Stimulated activated CD8-positive, alpha-beta memory T cell treated with anti-CD3 and anti-CD28 coated beads, Interleukin-4, amount 100 ng/mL, for 1 hour (primary cell): ENCODE measurements at places on chromosomes 7 and 10.

GRCh38 chr7:130273081-130273932 is 6.6 kb downstream of the CPA2 start:
- DNase-seq = no peak

GRCh38 chr7:148972375-148972774 is 55.9 kb downstream of the PDIA4 start:
- no peak for DNase-seq

GRCh38 chr7:16068183-16068582 is 353.2 kb downstream of the CRPPA start:
- no peak for DNase-seq

GRCh38 chr10:79347894-79348639 is 798 bp downstream of the PPIF start:
- peak; percentile 30 for DNase-seq

GRCh38 chr7:39133088-39133487 is 155.4 kb downstream of the POU6F2 start:
- DNase-seq = no peak

- DNase-seq = no peak
Measured at GRCh38 chr7:52911795-52912194, 123.6 kb upstream of the POM121L12 start.

GRCh38 chr7:27095050-27095896 is 527 bp downstream of the HOXA1 start:
- DNase-seq = no peak

- no peak for DNase-seq
Measured at GRCh38 chr7:67619175-67619574, 622.5 kb downstream of the TYW1 start.

GRCh38 chr7:73773700-73774517 is 3.8 kb upstream of the CLDN3 start:
- DNase-seq = no peak

DNA sequence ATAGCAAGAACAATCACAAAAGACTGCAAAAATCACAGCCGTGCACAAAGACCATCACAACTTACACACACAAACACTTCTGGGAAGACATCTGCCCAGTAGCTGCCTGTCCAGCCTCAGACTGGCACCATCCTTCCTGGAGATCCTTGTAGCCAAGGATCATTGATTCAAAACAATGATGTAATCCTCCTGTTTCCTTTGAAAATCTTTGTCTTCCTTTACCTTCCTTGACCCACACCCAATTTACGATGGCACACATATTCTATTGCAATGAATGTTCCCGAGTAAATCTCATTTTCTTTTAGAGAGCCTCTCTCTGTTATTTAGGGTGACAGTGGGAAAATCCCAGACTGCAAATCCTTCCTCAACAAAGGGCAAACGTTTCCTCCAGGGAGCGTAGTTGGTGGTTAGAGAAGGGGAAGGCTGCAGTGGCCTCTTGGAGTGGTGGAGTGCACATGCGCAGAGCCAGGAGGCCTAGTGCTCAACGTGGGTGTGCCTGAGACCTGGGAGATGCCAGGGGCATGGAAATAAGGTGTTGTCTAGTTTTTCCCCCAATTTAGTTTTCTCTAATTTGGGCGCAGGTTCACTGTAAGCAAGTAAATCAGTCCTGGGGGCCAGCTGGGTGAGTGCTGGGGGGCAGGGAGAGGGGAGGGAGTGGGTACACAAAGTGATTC is 3.1 kb upstream of the INPP5A start:
- no peak for DNase-seq

GRCh38 chr10:533186-533585 is 156.3 kb downstream of the DIP2C start:
- DNase-seq = no peak

DNA sequence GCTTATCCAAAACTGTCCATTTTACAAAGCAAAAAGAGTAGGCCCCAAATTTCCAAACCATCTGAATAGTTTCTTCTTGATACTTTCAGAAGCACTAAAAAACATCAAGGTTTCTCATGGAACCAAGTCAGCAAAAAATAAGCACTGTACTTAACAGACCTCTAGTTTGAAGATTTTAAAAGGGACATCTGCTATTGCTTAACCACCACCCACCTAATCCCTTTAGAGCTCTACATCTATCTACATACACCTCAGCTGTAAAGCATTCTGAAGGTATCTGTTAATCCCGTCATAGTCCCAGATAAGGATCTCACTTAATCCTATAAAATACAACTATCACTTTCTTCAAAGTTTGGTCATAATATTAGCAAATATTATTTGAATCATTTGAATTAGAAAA is 72.3 kb downstream of the HIBADH start:
- no peak for DNase-seq

GRCh38 chr7:25216837-25217236 is 11.4 kb downstream of the NPVF start:
- no peak for DNase-seq

DNA sequence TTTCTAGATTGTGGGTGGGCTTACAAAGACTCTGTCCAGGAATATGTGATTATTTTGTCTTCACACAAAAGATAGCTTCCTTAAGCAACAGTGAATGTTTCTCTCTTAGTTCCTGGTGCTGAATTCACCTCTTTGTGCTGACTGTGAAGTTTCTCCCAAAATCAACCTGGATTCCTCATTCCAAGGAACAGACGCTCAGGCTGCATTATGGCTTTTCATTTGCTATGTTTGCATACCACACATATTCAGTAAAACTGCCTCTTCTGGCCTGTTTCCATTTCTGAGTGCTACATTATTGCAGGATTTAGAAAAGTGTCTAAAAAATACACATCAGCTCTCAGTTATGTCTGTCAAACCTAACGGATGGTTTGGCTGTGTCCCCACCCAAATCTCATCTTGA is 21.5 kb downstream of the MACROH2A2 start:
- DNase-seq = no peak

DNA sequence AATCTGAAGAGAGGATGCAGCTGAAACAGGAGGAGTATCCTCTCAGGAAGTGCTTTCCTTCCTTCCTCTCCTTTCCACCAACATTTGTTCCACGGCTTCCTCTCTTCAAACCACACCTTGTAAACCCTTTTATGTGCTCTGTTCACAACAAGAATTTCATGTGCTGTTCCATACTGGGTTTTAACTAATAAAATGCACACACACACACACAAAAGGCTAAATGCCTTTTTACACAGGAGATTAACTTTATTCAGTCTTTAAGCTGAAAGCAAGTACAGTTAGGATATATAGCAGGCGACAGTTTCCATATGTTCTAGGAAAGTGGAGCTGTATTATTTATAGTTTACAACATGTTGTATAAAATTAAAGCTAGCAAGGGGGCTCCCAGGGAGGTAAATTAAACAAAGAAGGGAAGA is 106.7 kb downstream of the REEP3 start:
- DNase-seq = no peak

DNA sequence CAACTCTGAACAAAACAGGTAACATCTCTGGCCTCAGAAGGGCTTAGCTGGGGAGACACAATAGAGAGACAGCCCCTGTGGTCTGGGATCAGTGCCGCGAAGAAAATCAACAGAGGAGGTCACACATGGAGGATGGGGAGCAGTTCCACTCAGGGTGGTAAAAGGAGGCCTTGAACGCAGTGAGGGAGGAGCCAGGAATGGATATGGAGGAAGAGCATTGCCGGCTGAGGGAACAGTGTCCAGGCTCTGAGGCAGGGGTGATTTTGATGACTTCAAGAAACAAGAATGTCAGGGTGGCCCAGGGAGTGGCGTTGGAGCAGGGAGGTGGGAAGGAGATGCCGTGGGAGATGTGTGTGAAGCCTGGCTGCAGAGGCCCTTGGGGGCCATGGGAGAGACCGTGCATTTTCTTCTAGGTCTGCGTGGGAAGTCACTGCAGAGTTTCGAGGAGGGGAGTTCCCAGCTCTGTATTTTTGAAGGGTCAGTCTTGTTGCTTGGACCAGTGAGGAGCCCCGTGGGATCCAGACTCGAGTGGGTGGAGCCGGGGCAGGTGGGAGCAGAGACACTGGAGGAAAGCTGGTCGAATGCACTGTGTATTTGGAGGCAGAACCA is 35.7 kb upstream of the SH2D4B start:
- DNase-seq = no peak

- DNase-seq = no peak
Measured at GRCh38 chr10:71649631-71650030, 69.9 kb downstream of the C10orf105 start.

- DNase-seq = no peak
Measured at GRCh38 chr10:130232166-130233034, 96.2 kb downstream of the GLRX3 start.

GRCh38 chr7:114540291-114540690 is 125.7 kb downstream of the FOXP2 start:
- no peak for DNase-seq

DNA sequence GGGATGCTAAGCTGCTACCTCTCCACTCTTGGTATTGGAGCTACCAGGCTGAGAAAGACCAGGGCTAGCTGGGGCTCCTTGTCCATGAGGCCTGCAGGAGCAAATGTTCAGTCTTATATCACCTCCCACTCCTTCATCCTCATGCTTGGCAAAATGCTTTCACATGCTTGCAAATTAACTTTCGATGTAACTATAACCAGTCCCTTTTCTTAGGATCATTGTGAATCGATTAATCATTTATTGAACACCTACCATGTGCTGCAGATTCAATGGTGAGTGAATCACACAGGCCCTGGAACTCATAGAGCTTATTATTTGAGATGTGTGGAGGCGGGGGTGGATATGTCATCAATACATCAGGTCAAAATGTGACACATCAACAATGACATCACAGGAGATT is 138.6 kb downstream of the EMX2 start:
- DNase-seq = no peak

- DNase-seq = no peak
Measured at GRCh38 chr7:151896086-151896485, 19.2 kb upstream of the PRKAG2 start.
